Calu3 (cell line): ENCODE measurements at places on chromosomes 6 and 20. TPM values are rescaled to one million over a fixed set of nuclear protein-coding genes. Genes with fewer than 3 reads are reported as not detected.

Gene AHCY
- 169 and 179 TPM in 2 replicates for total RNA-seq

GRCh38 chr6:10395171-10395703 is 19.6 kb downstream of the TFAP2A start:
- no peak for DNase-seq

GRCh38 chr20:58001946-58002345 is 226.5 kb downstream of the ANKRD60 start:
- no peak for DNase-seq

Gene PTGIS
- 0.26 and 0.29 TPM in 2 replicates for total RNA-seq

- DNase-seq, result no peak
Measured at GRCh38 chr6:57017841-57018240, 28.7 kb upstream of the KIAA1586 start.

Gene NHLRC1
- 0.92 and 1.1 TPM in 2 replicates for total RNA-seq

Gene UBD
- 74.0 and 82.8 TPM in 2 replicates for total RNA-seq

Gene MAS1
- total RNA-seq, result not detected in 2 replicates

- DNase-seq, result no peak
Measured at GRCh38 chr20:4511776-4512175, 209.9 kb upstream of the PRND start.

Gene CCHCR1
- 95.2 and 105 TPM in 2 replicates for total RNA-seq

Gene GLP1R
- total RNA-seq, result 4.8 and 10.2 TPM in 2 replicates

DNA sequence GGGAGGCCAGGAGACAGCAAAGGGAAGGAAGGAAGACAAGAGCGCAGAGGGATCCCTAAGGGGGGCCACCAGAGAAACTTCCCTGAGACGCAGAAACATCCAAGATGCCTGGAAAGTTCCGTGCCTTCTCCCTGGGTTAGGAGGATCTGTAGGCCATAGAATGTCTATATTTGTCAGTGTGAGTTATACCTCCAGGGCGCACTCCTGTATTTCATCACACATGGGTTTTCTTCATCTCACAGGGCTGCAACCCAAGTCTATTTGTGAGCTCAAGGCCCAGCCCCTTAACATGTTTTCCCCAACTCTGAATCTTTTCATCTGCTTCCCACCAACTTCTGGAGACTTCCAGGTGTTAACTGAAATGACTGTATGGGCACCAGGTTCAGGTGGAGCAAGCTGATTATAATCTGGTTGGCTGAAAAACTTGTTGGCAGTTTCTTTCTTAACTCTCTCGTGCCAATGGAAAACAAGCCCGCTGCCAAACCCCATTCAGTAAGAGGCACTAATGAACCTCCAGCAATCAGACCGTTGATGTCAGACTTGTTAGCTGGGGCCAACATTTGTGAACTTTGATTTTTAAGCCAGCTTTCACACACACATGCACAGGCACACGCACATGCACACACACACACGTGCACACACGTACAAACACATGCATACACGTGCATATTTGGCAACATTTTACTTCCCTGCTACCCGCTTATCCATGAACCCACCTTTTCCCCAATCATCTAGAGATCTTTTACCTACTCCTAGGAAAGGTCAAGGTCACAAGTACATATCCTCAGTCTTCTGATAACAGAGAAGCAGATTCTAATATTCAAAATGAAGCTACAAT is 247.5 kb upstream of the GMDS start:
- no peak for DNase-seq

DNA sequence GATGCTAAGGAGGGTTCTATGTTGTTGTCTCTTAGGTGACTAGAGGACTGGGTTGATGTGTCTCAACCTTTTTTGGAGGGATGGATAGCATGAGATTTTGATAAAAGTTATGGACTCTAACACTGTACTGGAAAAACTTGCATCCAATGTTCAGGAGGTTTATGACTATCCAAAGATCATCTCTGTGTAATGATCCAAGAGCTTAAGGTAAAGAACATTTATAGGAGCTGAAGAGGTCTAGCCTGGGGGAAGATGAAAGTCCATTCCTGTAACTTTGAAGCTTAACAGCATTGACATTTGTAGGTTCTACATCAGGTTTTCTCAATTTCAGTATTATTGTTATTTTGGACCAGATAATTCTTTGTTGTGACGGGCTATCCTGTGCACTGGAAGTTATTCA is 48.9 kb downstream of the ESF1 start:
- DNase-seq, result no peak

DNA sequence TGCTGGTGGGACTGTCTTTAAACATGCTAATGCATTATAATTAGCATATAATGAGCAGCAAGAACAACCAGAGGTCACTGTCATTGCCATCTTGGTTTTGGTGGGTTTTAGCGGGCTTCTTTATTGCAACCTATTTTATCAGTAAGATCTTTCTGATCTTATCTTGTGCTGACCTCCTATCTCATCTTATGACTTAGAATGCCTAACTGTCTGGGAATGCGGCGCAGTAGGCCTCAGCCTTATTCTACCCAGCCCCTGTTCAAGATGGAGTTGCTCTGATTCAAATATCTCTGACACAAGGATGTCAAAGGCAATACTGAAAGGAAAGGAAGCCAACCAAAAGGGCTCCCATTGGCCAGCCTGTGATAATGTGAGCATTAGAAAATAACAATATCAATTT is 29.8 kb upstream of the SEC63 start:
- no peak for DNase-seq

DNA sequence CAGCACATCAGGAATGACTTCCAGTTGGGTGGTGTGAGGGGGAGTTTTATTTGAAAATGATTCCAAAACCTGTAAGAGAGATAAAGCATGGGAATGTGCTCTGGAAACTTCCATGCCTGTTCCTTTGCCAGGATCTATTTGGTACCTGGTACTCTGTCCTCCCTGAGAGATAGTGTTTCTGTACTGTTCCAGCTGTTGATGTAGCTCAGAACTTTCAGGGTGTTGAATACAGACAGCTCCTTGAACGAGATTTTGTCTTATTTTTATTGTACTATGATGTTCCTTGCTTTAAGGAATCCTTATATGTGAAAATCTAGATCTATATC is 148.7 kb upstream of the RIPOR2 start:
- DNase-seq, result no peak

DNA sequence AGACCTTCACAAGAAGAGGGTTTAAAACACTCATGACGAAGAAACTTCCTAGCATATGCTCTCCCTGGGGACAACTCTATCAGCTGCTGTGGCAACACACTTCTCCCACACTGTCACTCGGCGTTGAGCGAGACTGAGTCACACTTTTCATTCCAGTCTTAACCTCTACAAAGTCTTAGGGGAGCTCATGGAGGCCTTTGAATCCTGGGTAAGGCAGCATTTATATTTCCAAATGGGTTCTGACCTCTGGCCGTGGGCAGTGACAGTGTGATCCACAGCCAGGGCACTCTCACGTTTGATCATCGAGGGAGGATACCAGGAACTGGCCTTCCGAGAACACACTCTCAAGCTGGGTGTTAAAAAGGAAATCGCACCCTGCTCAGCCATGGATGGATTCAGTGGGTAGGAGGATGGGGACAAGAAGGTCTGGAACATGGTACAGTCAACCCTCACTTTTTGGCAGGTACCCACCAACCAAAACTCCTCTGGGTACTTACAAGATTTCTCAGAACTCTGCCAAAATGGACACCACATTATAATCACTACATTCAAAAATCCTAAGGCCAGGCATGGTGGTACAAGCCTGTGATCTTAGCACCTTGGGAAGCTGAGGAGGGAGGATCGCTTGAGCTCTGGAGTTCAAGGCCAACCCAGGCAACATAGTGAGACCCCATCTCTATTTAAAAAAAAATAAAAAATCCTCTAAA is 19.6 kb downstream of the RRBP1 start:
- DNase-seq, result no peak

GRCh38 chr20:62820208-62820961 is 3.5 kb downstream of the COL9A3 start:
- DNase-seq, result no peak

GRCh38 chr20:23023621-23024177 is 11.4 kb upstream of the SSTR4 start:
- no peak for DNase-seq

DNA sequence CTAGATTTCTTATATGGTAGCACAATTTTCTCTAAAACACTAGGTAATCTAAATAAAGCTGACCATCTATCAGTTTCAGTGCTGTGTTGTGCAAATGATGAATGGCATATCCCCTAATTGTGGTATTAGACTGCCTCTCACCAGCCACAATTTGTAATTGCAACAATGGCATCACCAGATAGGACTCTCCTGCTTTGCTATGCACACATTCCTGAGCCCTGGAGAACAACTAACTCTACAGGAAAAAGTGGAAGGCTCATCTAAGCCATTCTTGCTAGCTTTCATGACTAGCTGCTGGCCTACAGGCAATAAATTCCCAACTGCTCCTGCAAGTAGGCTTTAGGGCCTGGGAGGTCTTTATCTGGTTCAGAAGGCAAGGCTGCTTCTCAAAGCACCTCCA is 974.1 kb downstream of the EYS start:
- no peak for DNase-seq

- no peak for DNase-seq
Measured at GRCh38 chr6:107075951-107076381, 39.3 kb downstream of the BEND3 start.

- DNase-seq, result no peak
Measured at GRCh38 chr6:28343898-28344677, 5.7 kb upstream of the ZKSCAN3 start.

Gene CD83
- 5.1 and 6.5 TPM in 2 replicates for total RNA-seq

GRCh38 chr20:33490023-33490933 is at the start of gene CBFA2T2:
Gene CBFA2T2, plus strand, starts transcription at chr20:33490096. Its CDS starts 172 bp downstream, at chr20:33490268.
- DNase-seq, result no peak

- DNase-seq, result no peak
Measured at GRCh38 chr6:168699631-168700295, 258.8 kb downstream of the SMOC2 start.

Gene GATA5
- total RNA-seq, result not detected in 2 replicates

Gene OGFR
- total RNA-seq, result 80.1 and 98.2 TPM in 2 replicates

DNA sequence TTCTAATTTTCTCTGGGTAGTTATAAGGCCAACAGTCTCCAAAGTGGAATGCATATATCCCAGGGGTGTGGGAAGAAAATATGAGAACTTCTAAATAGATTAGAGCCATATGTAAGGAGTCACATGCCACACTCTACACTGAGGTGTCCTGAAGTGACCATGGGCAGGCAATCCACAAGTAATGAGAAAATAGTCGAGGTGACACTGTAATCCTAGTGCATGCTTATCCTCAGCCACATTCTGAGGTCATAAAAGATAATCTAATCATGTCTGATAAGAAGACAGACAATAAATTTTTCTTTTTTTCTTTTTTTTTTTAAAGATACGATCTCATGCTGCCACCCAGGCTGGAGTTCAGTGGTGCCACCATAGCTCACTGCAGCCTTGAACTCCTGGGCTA is 62.2 kb downstream of the CD164 start:
- no peak for DNase-seq

DNA sequence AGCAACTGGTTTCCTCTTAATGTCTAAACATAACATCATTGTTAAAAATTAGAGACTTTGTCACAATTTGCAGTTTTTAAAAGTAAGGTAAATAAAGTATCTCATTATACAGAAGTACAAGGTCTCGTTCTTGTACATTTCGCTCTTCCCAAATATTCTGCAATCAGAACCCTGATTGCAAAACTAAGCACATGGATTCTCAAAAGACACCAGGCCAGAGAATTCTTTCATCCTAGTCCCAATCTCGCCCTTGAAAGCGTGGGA is 355 bp upstream of the AKAP7 start:
- no peak for DNase-seq

DNA sequence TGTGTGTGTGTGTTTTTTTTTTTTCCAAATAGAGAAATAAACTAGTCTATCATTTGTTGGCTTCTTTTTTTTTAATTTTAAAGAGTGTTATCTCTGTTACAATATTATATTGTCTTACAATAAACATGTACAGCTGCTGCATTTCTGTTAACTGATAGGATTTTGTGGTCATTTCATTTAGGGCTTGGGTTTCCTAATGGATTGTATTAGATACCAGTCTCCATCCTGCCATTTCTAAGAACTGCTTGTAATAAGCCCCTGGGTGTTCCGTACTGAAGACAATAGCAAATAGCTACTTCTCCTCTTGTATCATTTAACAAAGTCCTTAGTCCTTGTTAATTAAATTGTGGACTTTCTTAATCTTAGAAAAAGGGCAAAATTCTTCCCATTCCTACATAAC is 45.7 kb downstream of the SOBP start:
- no peak for DNase-seq

GRCh38 chr6:17292600-17293133 is 11.5 kb downstream of the RBM24 start:
- no peak for DNase-seq

DNA sequence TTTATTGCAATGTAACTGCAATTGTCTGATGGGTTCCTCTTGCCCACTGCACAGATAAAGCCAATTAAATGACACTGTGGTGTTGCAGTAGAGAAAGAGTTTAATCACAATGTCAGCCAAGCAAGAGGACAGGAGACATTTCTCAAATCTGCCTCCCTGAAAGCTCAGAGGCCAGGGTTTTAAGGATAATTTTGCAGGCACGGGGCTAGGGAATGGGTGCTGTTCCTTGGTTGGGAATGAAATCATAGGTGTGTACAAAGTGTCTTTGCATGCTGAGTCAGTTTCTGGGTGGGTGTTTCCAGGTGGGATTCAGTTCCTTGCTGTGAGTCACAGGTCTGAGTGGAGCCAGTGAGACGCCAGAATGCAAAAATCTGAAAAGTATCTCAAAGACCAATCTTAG is 271.4 kb downstream of the DOK5 start:
- no peak for DNase-seq

DNA sequence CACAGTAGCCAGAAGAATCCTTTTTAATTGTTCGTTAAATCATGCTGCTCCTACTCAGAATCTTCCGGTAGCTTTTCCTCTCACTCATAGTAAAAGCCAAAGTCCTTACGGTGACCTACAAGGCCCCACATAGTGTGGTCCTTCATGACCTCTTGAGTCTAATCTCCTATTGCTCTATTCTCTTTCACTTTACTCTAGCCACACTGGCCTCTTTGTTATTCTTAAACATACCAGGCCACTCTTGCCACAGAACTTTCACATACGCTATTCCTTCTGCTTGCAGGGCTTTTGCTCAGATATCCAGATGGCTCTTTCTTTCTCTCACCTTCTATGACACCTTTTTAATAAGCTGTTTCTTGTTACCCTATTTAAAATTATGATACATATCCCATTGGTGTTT is 25.7 kb downstream of the ZNF391 start:
- no peak for DNase-seq

Gene OPRL1
- 0.17 and 0.33 TPM in 2 replicates for total RNA-seq

GRCh38 chr20:5844063-5844681 is 94.0 kb downstream of the SHLD1 start:
- DNase-seq, result no peak

Gene MEP1A
- total RNA-seq, result not detected in 2 replicates

DNA sequence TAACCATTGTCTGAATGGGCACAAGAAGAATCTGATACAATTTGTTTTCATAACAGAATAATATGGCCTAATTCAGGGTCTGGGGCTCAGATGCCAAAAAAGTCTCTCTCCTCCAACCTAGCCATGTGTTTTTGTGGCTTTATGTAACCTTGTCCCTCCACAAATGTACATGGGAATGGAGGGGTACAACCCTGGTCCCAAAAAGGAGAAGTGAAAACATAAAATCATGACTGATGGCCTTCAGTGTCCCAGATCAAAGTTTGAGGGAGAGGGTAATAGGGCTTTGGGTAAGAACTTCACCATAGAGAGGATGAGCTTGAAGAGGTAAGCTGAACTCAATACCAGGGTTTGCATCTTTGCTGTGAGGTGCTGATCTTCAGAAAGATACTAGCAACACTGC is 136.3 kb upstream of the BACH2 start:
- no peak for DNase-seq
